Eye (tissue), 1 donor: ENCODE measurements at places on chromosomes 7 and 10.

DNA sequence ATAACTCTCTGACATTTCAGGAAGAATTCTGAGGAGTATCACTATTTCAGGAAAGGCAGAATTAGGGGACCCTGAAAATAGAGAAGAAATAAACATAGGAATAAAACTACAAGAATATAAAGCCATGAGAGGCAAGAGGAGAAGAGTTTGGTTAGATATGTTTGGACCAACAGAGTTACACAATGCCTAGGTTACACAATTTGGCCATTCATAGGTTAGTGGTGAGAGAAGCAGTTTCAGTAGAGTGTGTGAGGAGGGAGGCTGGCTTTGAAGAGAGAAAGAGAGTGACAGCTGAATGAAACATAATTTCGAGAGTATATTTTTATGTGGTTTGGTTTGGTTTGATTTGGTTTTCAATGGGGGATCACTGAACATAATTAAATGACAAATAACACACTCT is 783.2 kb upstream of the LRRN3 start:
- no peak for DNase-seq

DNA sequence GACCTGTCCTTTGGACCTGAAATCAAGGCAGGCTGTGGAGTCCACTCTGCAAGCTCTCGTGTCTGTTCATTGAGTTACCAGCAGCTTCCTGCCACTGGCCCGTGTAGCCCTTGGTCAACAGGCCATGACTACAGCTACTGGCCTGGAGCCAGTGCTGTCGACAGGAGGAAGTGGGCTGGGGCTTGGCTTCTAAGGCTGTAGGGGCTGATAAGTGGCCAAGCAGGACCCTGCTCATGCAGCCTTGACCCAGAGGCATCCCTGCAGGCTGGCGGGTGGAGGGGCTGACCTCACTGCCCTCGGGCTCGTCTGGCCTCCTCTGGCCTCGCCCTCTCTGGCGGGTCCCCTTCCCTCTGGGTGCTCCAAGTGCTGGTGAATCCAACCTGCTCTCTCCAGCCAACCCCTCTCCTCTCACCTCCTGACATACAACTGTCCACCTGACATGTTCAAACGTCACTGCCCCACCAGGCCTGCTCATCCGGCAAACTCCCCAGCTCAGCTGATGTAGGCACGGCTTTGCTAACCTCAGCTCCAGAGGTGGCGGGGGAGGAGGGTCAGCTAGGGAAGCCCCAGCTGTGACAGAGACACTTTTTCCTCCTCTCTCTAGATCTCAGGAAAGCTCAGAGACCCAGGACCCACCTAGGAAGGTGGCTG is 188.6 kb upstream of the LYZL2 start:
- no peak for DNase-seq

- no peak for DNase-seq
Measured at GRCh38 chr7:46886669-46887374, 695.1 kb downstream of the TNS3 start.

GRCh38 chr7:159192013-159192412 is 47.3 kb upstream of the VIPR2 start:
- DNase-seq = no peak

DNA sequence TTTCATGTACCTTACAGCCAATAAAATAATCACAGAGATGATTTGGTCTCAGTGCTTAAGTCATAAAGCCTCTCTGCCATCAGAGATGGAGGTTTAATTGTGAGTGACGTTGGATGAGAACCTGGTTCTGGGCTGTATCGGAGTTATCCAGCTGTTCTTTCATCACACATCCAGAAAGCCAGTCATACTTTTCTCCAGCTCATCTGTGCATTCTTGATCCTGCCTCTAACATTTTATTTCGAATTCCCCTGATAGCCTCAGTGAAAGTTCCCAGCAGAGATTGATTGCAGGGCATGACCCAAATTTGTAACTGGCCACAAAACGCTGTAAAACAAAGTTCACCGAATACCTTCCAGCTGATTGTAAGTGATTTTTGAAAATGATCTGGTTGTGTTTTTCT is 212.6 kb upstream of the HABP2 start:
- DNase-seq = no peak

DNA sequence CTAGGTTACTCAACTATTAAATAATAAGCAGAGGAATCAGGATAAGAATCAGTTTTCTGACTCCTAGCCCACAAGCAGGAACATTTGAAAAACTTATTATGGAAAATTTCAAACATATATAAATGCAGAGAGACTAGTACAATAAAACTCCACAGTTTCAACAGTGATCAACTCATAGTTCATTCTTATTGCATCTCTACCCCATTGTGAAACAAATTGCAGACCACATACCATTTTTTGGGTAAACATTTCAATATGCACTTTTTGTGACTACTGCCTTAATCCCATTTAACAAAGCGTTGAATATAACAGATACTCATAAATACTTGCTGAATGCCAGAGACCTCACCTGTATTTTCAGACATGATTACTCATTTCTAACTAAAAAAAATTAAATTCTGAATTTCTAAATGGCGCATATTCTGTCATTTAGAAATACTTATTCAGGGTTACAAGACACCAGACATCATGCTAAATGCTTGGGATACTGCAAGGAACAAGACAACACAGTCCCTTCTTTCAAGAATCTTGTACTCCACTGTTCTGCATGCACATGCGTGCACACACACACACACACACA is 11.4 kb downstream of the CDK6 start:
- DNase-seq = no peak

- no peak for DNase-seq
Measured at GRCh38 chr10:119205894-119206602, 1.3 kb upstream of the GRK5 start.

DNA sequence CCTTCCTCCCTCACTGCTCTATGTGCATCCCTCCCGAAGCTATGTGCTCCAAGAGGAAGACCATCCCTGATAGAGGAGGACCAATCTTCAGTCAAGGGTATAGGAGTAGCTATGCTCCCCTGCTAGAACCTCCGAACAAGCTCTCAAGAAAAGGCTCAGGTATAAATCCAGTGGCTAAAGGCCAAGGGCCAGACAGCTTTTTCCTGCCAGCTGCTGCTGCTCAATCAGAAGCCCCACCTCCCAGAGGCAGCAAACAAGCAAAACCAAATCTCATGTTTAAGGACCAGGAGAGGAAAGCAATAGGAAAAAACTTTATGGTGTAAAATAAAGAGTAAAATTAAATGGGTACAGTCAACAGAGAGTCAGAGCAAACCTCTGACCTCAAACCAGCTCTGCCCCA is 187.2 kb downstream of the FGFR2 start:
- no peak for DNase-seq

GRCh38 chr7:101180130-101180755 is at the start of gene NAT16:
Gene NAT16, minus strand, starts transcription at chr7:101180293. Its CDS starts 5,486 bp downstream, at chr7:101174807.
- DNase-seq = peak; percentile 45

GRCh38 chr10:49735161-49735560 is 27.0 kb downstream of the OGDHL start:
- DNase-seq = no peak

DNA sequence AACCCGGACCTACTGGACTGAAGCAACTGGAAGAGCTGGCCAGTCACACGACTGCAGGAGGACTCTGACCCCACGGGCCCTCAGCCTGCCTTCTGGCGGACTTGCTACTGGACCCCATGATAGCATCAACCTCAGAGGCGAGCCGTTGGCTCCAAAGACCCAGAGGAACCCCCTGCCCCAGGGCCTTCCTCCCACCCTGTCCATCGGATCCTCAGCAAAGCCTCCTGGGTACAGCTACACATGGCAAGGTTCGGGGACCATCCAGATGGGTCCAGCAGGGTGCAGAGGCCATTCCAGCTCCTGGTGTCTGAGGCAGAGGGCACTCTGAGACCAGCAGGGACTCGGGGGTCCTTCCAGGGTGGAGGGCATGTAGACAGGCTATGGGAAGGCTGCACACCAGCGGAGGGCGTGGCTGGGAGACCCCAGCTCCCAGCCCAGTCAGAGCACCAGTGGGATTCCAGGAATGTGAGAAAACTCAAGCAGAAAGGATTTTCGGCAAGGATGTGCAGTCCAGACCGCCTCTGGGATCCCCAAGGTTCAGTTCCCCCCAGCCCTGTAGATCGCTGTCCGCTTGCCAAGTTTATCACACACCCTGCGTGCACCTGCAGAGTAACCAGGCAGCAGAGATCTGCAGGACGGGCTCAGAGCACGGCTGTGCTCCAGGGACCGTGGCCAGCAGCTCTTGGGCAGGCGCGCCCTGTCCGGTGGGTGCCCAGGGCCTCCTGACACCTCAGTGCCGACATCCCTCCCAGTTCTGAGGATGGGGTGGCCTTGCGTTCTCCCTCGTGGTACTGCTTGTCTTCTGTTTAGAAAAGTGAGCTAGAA is 89.8 kb upstream of the PPP2R2D start:
- DNase-seq = no peak

- no peak for DNase-seq
Measured at GRCh38 chr7:34163956-34164355, 258.6 kb downstream of the BMPER start.

GRCh38 chr10:118107040-118107439 is 60.3 kb upstream of the RAB11FIP2 start:
- no peak for DNase-seq

DNA sequence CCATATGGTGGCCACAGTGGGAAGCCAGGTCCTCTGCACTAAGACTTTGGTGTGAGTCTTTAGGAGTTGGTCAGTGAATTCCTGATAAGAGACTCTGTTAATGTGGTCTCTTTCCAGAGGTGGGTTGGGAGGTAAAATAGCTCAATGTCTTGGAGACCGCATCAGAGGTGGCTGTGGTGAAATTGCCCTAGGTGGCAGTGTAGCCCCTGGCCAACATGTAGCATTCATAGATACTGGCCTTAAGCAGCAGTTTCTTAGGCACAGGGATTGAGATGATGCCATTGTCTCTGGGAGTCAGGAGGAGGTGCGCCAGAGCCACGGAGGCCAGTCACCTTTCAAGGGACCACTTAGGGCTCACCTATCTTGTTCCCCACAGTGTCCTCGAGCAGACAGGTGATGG is 202.8 kb downstream of the CREB5 start:
- DNase-seq = no peak

DNA sequence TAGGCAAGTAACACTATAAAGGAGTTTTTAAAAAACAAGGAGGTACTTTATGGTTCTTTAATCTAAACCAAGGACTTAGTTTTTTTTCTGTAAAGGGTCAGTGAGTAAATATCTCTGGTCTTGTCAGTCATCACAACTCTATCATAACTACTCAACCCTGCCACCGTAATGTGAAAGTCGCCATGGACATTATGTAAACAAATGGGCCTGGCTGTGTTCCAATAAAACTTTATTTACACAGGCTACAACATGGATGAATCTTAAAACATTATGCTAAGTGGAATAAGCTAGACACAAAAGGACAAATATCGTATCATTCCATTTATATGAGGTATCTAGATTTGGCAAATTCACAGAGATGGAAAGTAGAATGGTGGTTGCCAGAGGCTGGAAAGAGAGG is 60.8 kb upstream of the SP4 start:
- no peak for DNase-seq

DNA sequence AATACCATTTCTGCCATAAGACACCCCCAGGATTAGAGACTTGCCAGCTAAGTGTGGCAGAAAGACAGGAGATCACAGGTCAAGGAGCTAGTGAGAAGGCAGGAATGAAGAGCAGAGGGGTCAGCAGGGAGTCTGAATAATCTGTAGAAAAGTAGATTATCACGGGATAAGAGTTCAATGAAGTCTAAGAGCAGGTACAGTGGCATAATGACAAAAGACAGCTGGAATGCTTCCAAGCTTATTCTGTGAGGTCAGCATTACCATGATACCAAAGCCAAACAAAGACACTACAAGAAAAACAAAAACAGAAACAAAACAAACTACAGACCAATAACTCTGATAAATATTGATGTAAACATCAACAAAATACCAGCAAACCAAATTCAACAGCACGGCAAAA is 20.8 kb downstream of the PILRA start:
- DNase-seq = no peak

DNA sequence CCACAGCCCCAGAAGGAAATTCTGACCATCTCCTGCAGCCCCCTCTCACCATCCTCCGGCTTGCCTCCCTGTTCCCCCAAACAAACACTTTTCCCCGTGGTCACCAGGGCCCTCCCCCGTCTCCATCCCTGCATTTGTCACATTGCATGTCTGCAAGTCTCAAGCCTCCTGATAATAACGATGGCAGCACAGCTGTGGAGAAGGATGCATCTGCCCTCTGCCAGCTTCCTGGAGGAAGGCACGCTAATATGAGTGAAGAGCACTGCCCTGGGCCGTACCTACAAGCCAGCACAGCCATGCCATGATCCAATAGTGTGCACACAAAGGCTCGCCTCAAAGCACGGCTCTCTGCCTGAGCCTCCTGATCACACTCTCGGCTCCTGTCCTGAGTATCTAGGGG is 98.5 kb downstream of the SLIT1 start:
- DNase-seq = no peak

GRCh38 chr10:132394201-132394811 is 2.7 kb upstream of the PWWP2B start:
- no peak for DNase-seq

DNA sequence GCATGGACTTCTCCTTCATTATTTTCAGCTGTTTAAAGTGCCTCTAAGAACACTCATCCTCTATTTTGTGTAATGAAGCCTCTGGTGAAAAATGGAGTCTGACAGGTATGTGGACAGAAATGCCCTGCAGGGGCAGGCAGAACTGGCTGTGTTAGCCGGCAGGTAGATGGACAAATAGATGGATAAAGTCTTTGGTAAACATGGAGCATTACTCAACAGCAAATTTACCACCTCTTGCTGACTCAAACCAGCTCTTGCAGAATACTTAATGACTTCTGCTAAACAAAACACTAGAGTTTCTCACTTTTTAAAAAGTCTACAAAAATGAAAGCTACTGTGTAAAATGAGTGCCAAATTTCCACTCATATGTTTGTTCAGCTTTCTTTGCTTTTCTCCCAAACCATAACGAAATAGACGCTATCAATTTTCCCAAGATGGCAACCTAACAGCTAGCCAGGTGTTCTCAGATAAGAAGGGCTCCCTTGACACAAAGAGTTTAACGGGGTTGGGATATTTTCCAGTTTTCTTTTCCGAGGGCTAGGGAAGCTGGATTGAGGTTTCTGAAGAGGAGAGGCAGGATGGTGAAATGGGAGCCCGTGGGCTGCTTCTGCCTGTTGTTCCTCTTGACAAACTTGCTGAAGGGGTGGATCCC is 71.9 kb upstream of the HABP2 start:
- no peak for DNase-seq
